ENCODE measurements at places on chromosomes 7 and 10.

DNA sequence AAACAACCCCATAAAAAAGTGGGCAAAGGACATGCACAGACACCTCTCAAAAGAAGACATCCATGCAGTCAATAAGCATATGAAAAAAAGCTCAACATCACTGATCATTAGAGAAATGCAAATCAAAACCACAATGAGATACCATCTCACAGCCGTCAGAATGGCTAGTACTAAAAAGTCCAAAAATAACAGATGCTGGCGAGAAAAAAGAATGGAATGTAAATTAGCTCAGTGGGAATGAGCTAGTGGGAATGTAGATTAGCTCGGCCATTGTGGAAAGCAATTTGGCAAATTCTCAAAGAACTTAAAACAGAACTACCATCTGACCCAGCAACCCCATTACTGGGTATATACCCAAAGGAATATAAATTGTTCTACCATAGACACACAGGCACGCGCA is 287.0 kb downstream of the WDR37 start:
- no peak for DNase-seq

DNA sequence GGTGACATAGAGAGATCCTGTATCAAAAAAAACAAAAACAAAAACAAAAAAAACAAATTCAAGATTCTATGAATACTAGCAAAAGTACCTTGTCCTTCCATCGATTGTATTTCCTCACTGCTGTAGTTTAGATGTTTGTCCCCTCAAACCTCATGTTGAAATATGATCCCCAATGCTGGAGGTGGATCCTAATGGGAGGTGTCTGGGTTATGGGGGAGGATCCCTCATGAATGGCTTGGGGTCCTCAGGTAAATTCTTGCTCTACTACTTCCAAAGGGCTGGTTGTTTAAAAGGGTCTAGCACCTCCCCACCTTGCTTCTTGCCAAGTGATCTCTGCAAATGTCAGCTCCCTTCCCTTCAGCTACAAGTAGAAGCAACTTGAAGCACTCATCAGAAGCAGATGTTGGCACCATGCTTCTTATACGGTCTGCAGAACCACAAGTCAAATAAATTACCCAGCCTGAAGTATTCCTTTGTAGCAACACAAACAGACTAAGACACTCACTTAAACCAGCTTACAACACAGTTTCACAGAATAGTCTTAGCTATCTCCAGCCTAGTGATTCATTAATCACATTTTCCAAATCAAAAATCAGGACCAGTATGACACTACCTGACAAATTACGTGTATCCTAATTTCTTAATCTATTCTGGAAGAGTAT is 20.7 kb downstream of the ABI1 start:
- DNase-seq = no peak

DNA sequence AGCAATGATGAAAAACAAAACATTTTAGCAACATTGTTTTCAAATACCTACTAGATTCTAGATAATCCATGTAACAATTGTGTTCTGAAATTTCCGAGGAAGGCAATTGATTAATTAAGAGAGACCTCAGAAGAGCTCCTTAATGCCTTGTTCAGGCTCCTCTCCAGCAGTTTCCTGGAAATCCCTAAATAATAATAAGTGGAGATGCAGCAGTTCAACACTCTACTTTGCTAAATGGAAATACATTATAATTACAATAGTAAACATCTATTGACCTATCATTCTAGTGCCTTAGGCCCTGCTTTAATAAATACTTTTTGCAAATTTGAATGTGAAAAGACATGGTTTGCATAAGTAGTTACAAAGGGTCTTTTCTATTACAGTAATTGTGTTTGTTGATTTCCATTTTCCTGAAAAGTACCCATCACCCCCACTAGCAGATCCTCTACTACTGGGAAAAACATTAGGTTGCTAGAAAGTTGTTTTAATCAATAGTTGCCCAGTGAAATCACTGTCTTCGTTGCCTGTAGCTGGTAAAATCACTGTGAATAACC is 186.6 kb upstream of the STK17A start:
- no peak for DNase-seq

DNA sequence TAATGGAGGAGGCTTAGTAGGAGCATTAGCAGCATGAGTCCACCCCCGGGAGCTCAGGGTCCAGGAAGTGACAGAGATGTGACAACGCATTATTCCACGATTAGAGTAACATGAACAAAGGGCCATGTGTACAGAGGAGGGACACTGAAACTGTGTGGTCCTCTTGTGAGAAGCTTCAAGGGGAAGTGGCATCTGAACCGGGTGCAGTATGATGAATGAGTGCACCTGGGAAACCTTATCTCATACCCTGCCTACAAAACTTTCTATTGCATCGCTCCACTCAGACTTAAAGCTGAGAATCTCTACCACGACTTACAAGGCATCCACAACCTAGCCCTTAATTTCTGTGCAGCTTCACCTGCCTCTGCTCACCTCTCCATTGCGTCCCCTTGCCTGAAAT is 115.3 kb upstream of the AMPH start:
- no peak for DNase-seq

GRCh38 chr7:101138213-101138870 is 11.4 kb downstream of the SERPINE1 start:
- DNase-seq = peak; percentile 100

GRCh38 chr7:36021917-36022550 is 131.0 kb upstream of the EEPD1 start:
- DNase-seq = no peak

DNA sequence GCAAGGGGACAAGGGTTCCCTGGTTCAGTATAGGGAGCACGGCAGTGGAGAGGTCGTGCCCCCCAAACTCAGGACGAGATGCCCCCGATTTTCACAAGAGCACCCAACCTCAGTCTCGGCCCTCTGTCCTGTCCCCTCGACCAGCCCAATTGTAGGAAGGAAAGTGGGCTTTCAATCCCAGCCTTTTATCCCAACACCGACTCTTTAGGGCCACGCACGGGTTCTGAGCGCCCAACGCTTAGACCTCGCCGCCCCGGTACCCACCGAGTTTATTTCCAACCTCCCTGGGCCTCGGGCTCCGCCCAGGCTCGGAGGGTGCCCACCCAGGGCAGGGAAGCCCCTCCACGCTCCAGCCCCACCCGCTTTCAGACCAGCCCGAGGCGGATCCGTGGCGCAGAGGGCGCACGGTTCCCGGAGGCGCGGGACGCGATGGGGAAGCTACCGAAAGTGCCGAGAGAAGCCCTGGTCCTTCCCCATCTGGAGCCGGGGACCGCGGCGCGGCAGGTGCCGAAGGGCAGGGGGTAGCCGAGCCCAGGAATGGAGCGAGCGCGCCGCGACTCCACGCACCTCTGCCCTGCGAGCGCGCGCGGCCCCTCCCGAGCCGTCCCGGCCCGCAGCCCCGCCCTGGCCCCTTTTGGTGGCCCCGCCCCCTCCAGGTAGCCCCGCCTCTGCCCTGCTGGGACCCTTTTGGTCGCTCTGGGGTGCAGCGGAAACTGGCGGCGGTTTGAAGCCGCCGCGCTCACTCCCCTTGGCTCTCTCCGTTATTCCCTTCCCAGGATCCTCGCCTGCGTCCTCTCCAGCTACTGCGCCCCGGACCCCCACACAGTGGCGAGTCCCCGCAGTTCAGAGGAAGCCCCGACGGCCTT is 20.4 kb downstream of the GRID2IP start:
- no peak for DNase-seq

DNA sequence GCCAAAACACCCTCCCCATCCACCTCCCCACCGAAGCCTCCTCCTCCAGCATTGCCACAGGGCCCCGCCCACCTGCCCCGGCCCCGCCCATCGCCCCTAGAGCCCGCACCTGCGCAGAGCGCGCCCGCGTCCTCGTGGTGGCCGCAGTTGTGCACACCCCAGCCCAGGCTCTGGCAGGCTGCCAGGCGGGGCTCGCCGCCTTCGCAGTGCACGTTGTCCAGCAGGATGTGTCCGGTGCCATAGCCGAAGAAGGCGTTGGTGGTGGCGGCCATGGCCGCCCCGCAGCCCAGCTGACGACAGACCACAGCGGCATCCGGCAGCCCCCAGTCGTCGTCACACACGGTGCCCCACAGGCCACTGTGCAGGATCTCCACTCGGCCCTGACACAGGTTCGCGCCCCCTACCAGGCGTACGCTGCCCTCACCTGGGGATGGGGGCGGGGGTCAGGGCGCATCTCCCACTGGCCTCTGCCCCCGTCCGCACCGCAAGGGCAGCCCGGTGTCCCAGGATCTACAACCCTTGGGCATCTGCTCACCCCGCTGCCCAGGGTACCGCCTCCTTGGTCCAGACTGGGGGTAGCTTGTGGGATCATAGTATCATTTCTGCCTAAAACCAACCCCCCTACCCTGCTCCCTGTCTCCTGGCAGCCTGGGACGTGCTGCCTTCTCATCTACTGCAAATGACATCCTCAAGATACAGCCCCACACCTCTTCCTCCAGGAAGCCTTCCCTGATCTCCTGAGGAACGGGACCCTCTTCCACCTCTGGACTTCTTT is 11.9 kb downstream of the SSC4D start:
- peak; percentile 81 for DNase-seq

GRCh38 chr7:2970861-2971260 is 72.8 kb downstream of the CARD11 start:
- DNase-seq = no peak

DNA sequence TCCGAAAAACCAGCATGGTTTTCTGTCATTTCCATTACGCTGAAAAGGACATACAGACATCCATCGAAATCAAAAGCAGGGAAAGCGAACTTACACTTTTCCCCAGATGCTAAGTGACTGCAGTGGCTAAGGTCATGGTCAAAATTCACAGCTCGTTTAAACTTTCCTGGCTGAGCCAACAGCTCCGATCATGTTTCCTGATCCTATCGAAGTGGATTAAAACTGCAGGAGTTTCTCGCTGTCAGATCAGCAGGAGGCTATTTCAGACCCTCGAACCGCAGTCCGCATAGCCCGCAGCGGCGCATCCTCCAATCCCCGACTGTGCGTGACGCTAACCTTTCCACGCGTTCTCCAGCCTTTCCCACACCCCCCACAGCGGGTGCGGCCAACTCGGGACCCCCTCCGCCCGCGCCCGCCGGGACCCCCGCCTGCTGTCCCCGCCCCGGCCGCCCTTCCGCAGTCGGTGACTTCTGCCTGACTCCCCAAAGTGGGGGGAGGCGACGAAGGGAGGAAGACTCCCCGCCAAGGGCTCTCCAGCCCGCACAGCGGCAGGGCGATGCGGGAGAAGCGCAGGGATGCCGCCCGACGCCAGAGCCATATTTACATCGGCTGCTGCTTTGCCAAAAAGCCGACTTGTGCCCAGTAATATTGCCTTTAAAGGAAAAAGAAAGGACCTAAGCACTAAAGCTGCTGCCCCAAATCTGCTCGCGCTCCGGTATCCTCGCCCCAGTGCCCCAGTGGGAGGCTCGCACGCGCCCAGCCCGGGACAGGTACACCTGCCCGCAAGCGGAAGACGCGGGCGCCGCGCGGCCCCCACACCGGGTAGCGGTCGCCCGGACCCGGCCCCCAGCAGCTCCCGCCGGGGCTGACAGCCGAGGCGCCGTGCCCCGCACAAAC is 1.2 kb downstream of the PIP4K2A start:
- DNase-seq = peak; percentile 26

DNA sequence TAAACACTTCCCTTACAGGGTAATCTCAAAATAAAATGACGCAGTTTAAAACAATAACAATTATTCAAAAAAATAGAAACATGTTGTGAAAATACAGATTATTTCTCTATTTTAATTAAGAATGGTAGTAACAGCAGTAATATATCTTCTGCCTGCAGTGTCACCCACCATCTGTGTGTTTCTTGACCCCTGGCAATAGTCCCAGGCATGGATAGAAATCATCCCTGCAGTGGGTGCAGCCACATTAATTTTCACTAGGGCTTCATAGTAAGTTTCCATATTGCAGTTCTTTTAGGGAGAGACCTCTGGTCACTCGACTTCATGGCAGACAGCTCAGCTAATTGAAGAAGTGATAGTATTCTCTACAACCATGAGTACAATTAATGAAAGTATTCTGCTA is 470.1 kb upstream of the TEX47 start:
- no peak for DNase-seq

- no peak for DNase-seq
These were observed 24.4 kb downstream of the TSPAN12 start for GRCh38 chr7:120833546-120833945.

GRCh38 chr7:66957595-66958290 is 36.7 kb downstream of the TMEM248 start:
- no peak for DNase-seq

DNA sequence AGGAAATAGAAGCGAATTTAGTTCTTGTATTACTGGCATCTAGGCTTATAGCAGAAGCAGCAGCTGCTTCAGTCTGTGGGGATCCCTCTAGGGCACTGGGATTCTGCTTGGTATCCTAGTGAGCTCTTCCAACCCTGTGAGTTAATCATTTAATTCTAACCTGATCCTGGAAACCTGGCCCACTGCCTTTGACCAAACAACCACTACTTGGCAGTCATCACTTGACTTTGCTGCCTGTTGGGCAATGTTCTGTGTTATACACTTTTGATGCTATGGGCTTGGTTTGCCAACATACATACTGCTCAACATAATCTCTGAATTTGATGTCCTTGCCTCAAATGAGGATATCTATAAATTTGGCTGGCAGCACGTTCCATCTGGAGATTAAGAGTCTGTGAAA is 813.4 kb downstream of the ANKRD7 start:
- DNase-seq = no peak

GRCh38 chr10:125152450-125153368 is 7.7 kb downstream of the CTBP2 start:
- no peak for DNase-seq

DNA sequence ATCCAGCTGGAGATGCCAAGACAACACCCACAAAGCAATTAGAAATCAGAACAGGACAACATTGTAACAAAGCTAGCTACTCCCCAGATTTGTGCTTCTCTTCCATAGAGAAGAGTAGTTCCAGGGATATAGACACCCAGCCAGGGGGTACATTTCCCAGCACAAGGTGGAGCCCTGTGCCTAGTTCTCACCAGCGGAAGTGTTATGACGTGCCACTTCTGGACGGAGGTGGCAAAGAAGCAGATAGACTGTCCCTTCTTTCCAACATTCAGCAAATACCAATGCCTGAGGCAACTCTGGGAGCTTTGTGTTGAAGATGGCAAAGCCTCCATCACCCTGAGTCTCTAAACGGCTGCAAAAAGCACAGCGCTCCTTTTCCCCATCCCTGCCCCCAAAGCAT is 23.4 kb upstream of the GSAP start:
- peak; percentile 36 for DNase-seq

DNA sequence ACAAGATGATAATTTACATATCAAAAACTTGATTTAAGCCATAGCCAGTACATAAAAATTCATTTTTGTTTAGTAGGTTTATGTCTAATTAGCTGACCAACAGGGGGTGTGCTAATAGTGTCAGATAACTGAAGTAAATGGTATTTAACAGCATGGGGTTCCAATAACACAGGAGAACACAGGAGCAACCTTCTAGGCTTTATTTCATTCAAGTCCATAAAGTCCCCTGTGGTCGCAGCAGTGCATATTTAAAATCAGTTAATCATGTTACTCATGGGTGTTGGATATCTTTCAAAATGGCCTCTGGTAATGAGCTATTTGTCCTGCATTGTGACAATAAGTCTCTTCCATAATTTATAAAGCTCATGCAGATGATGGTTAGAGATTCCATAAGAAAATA is 238.6 kb downstream of the CNTNAP2 start:
- no peak for DNase-seq

- DNase-seq = peak; percentile 87
These were observed at the start of gene ICA1 for GRCh38 chr7:8261711-8262695. Gene ICA1 (minus strand): TSS chr7:8262167. CDS start chr7:8235926, 26,241 bp downstream.

GRCh38 chr7:50174948-50175347 is 81.9 kb upstream of the ZPBP start:
- no peak for DNase-seq
